H1 (cell line): ENCODE measurements at places on chromosomes 1 and 21.
A peak's percentile ranks its signal among the peaks of the same experiment; 100 is the strongest.

- DNase-seq: no peak
These were observed 11.0 kb downstream of the BECN2 start for GRCh38 chr1:241968611-241969010.

DNA sequence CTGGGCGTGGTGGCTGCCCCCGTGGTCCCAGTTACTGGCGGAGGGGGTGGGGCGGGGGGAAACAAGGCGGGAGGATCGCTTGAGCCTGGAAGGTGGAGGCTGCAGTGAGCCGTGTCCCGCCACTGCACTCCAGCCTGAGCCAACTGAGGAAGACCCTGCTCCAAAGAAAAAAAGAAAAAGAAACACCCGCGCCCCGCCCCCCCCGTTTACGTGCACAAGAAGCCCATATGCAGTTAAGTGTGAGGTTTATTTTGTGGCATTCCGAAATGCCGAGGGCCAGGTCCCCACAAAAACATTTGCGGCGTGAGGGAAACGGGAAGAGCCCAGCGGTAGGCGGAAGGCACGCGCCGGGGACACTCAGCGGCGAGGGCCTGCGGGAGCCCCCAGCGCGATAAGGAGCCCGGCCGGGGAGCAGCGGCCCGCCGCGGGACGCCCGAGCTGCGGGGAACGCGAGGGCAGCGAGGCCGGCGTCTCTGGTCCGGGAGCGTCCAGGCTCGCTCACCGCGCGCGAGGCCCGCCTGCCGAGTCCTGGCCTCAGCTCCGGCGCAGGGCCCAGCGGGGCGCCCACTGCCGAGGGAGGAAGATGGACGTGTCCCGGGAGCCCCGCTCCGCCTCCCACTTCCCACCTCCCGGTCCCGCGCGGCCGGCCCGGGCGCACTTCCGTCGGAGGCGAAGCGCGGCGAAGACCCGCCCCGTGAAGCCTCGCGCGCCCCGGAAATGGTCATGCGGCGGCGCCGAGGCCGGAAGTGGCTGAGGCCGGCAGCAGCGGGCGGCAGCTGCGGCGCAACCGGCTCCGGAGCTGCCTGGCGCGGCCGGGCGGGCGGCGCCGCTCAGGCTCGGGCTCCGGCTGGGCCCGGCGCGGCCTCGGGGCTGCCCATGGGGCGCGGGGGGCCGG lies at the start of gene TRAPPC10:
TRAPPC10 (plus strand) TSS at position 731 of the 895 bp plus-strand sequence. CDS start 185 bp downstream, outside the sequence.
- peak; percentile 85 for DNase-seq

DNA sequence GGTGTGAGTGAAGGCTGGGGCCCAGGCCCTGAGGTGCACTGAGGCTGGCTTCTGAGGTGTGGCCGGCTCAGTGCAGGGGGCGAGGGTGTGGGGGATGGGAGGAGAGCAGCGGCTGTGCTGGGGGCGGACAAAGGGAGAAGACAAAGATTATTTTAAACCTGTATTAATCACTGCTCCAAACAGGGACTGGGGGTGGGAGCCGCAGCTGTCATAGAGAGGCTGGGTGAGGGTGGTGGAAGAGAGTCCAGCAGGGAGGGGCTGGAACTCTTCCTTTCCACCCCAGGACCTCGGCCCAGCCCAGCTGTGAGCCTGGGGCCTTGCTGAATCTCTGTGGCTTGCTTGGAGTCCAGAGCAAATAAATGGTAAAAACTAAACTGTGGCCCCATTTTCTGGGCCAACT lies 106.9 kb downstream of the KCND3 start:
- DNase-seq: no peak

GRCh38 chr21:27695246-27695645 lies 728.4 kb upstream of the ADAMTS5 start:
- no peak for DNase-seq

GRCh38 chr1:225980005-225980836 lies 18.9 kb downstream of the SDE2 start:
- no peak for DNase-seq

- DNase-seq: no peak
These were observed 19.9 kb upstream of the EDN2 start for GRCh38 chr1:41504114-41505035.

- DNase-seq: peak; percentile 57
These were observed 384.9 kb downstream of the HLX start for GRCh38 chr1:221263831-221264767.

GRCh38 chr1:57551476-57551875 lies 127.6 kb upstream of the DAB1 start:
- DNase-seq: no peak

DNA sequence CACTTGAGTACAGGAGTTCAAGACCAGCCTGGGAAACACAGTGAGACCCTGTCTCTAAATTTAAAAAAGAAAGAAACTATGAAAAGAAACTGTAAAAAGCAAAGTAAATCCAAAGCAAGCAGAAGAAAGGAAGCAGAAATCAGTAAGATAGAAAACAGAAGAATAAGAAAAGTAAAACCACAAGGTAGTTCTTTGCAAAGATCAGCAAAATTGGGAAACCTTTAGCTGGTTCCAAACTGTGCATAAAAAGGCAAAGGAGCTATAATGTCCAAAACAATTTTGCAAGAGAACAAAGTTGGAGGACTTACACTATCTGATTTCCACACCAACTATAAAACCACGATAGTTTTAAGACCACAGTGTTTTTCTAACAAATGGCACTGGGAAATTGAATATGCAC lies 218.8 kb downstream of the RPS6KC1 start:
- DNase-seq: no peak

DNA sequence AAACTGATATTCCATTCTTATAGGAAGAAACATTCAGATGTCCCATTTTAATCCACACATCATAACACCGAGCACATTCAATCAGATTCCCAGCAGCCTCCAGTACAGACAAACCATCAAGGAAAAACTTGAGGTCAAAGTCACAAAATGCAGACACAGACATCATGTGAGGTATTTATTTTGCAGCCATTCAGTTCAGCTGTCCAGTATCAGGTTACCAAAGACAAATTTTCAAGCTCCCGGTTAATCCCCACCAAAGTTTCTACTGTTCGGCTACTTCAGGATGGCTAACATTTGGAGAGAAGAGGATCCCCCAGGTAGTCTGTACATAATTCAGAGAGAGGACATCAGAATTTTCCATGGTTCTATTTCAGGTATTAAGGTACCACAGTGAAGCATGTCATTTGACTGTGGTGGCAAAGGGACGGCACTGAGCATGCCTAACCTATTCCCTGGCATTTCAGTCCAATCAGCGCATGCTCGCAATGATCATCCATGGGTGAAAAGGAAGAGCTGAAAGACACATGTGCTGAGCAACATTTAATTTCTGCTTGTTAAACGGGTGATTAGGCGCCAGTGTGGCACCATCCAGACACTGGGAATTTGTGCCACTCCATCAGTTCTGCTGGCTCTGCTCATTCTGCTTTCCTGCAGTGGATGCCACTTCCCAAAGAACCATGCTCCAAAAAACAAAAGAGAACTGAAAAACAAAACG lies 13.6 kb upstream of the NDC1 start:
- no peak for DNase-seq

DNA sequence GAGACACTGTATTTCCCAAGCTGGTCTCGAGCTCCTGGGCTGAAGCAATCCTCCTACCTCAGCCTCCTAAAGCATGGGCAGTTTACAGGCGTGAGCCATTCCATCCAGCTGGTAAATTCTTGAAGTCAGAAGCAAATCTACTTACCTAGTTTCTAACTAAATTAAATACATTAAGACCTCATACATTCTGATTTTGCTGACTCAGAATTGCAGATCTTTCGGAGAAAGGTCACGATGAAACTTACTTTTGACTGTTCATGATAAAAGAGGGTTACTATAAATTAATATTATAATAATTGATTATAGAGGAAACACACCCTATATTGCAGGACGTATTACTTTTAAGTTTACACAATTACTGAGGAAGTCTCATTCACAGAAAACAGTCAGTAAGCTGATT lies 132.3 kb downstream of the ZZZ3 start:
- DNase-seq: no peak

DNA sequence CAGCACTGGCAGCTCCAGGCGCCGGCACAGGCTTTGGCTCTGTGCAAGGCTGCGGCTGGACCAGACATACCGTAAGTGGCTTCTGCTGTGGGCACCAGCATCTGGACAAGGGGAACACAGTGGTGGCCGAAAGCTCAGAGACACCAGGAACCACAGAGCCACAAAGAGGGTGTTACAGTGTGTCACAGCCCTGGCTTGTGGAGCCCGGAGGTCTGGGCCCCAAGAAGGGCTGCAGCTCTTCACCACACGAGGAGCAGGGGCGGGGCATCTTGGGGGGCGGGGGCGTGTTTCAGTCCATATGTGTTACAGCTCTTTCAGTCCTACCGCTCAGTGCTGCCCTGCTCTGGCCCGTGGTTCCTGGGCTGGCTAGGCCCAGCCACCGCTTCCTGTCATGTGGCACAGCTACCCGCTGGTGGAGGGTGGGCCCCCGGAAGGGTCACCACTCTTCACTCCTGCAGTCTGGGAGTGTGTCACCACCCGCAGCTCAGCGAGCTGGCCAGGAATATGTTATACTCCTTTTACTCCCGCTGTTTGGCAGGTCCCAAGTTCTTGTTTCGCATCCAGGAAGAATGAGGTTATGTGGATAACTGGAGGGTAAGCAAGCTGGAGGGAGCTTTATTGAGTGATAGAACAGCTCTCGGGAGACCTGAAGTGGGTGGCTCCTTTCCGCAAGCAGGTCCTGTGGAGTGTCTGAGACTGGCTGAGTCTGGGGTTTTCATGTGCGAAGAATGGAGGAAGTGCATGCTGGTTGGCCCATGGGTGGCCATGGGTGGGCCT lies 3.3 kb upstream of the LSM10 start:
- DNase-seq: peak; percentile 93

GRCh38 chr1:98949621-98950020 lies 55.0 kb downstream of the PLPPR5 start:
- DNase-seq: no peak

DNA sequence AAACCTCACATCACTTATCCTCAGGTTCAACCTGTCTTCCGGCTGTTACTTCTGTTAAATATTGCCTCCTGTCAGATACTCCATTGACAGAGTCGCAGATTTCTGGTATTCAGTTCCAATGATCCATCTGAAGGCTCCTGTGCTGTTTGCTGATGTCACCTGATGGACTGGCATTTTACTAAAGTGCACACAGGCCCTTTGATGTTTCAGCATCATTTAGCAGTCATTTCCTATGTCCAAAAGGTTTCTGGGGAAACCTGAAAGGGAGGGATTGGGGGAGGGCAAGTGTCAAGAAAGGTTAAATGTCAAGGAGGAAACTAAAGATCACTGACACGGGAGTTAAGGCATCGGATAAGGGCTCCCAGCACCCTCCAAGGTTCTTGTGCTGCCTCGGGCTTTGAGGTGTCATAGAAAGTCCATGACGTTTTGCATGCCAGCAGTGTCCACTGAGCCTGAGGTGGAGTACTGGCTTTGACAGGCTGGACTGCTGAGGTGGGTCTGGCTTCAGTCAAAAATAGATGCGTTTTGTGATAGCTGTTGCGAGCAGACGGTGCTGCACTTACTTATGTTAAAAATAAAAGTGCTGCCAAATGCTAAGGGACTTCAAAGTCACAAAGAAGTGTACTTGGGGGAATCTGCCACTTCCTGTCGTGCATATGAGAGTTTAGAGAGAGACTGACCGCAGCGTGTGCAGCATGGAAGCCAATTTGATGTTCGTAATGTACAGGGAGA lies 30.8 kb downstream of the XCL2 start:
- no peak for DNase-seq

- DNase-seq: no peak
These were observed 3.3 kb upstream of the FCRL6 start for GRCh38 chr1:159798893-159799292.

GRCh38 chr1:151756291-151756690 lies 7.0 kb downstream of the MRPL9 start:
- no peak for DNase-seq

GRCh38 chr1:76418531-76418930 lies 344.0 kb downstream of the ST6GALNAC3 start:
- DNase-seq: no peak

DNA sequence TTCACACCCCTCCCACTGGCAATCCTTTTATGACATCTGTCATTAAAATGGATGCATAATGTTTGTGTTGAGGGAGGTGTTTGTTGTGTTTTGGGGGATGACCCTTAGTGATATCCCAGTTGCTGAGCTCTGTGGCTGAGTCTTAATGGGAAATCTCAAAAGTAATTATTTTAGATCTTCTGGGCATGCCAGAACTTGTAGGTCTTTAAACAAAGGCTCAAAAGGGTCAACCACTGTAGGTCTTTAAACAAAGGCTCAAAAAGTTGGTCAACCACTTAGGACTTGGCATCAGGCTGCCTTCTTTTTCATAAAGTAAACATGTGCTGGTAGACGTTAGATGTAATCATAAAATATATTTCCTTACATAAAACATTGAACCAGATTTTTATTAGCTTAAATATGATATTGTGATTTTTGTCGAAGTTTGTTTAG lies 78.0 kb downstream of the CDC14A start:
- DNase-seq: no peak

DNA sequence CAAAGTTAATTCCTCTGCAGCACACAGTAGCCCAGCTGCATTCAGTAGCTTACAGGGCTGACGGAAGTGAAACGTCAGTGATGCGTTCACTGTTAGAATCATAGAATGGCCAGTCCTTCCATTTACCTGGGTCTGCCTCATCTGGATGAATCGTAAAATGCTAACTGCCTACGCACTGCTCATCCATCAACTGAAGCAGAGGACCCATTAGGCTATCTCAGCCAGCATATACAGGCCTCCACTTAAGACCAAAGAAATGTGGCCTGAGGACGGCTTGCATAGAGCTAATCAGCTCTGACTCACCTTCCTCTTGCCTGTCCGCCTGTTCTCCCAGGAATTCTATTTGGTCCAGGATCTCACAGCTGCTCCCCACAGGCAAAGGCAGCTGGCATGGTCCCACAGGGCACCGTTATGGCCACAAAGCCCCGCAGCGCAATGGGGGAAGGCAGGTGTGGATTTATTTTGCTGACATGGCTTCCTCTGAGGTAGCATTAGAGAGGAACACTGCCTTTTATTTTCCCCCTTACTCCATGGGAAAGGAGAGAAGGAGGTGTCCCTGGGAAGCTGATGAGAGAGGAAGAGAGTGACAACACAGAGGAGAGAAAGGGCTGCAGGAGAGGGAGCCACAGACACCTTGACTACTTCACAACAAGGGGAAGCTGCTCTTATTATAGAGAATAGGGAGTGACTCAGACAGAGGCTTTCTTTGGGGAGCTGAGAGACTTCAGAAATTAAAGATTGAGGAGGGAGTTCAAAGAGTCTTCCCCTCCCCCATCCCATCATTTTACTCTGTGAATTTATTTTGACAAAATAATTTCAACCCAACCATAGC lies 177.6 kb downstream of the HHIPL2 start:
- no peak for DNase-seq

DNA sequence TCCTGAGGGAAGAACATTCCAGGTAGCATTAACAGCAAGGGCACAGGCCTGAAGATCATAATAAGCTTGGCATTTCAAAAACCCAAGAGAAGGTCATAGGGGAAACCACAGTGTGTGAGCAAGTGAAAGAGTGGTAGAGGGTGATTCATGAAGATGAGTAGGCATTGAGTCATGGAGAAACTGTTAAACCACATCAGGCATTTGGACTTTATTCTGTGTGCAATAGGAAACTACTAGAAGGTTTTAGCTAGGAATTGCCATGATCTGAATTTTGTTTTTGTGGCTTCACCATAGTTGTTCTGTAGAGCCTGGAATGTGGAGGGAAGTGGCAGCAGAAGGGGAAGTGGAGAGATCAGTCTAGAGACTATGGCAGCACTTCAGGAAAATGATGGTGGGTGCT lies 359.0 kb upstream of the PTBP2 start:
- no peak for DNase-seq

- DNase-seq: no peak
These were observed 188.9 kb upstream of the MAP1LC3C start for GRCh38 chr1:242187816-242188215.
